ENCODE measurements at places on chromosomes 3 and 15. TPM values are rescaled to one million over a fixed set of nuclear protein-coding genes. Genes with fewer than 3 reads are reported as not detected.
A peak's percentile ranks its signal among the peaks of the same experiment; 100 is the strongest.

RNU5B-1 gene
- not detected for total RNA-seq

DNA sequence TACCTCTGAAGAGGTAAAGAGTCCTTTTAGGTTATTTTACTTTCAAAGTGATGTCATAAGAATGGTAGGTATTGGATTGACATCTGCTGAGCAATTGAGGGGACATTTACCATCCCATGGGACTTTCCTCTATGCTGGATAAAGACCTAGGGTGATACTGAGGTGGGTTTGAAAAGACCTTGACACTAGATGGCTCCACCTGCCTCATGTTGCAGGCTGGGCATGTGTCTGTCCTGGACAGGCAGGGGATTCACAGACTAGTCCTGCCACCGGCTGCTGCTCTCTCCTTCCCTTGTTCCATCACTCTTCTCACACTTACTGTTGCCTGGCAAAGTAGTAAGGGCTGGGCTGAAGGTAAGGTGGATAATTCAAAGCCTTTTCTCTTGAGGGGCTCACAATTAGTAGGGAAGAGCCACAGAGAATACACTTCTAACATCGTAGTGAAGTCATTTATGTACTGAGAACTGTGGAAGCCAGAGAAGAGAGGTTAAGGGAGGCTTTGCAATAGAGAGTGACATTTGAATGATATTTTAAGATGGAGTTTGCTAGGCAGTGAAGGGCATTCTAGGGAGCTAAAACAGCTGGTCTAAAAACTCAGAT lies 27.7 kb downstream of the TRAK1 start:
- DNase-seq = peak; percentile 54

- DNase-seq = no peak
These were observed 247.5 kb downstream of the MBNL1 start for GRCh38 chr3:152516216-152516615.

HTR3E gene
- total RNA-seq = not detected

DNA sequence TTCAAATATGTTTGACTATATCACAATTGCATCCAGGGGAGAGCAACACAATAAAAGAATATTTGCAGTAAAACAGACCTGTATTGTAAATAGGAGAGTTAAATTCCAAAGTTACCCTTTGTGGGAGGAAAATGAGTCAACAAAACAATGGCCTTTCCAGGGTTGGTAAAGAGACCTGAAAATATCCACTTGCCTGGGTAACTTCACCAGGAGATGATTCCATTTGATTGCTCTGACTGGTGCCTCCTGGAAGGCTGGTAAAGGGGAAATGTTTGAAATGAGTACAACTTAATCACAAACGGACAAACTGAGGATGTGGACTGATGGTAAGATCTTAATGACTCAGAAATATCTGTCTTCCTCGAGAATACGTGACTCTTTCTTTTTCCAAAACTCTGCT lies 43.6 kb upstream of the SRGAP3 start:
- DNase-seq = no peak

DNA sequence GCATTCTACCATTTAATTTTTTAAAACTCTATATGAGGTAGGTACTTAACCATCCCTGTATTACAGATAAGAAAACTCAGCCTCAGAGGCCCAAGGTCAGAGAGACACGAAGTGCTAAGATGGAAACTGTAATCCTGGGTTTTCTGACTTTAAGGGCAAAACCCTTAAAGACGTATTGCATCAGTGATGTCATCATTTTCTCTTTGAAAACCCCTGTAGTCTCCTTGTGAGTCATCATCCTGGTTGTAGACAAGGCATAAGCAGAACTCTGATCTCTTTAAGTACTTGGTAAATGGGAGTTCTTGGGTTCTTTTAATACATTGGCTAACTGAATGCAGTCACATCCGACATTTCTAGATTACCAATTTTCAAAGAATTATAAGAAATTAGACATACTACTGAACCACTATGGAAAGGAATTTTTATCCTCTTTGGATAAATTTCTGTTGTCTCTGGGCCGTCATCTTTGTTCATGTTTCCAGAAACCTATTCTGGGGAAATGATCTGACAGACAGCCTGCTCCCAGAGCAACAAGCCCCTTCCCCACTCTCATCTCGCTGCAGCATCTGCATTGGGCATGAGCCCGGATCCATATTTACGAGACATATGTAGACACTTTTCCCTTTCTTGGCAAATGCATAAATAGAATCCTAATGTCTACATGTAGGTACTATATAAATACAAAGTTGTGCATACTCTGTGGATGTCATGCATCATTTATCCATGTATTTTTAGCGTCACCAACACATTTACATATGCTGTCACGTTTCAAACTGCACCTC lies 48.7 kb upstream of the MDFIC2 start:
- DNase-seq = no peak

FYCO1 gene
- total RNA-seq = 12.8 TPM

DNA sequence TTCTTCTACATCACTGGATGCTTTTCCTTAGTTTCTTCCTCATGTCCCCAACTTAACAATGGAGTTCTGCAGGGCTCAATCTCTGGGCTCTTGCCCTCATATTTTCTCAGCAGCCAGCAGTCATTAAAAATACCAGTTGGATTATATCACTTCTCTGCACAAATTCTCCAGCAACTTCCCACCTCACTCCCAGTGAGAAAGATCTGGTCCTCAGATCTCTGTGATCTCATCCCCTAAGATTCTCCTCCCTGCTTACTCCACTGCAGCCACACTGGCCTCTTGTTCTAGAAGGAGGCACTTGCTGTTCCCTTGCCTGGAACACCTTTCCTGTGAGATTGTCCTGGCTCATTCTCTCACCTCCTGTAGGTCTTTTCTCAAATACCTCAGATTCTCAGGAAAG lies 6.1 kb downstream of the ERICH6 start:
- DNase-seq = no peak

DNA sequence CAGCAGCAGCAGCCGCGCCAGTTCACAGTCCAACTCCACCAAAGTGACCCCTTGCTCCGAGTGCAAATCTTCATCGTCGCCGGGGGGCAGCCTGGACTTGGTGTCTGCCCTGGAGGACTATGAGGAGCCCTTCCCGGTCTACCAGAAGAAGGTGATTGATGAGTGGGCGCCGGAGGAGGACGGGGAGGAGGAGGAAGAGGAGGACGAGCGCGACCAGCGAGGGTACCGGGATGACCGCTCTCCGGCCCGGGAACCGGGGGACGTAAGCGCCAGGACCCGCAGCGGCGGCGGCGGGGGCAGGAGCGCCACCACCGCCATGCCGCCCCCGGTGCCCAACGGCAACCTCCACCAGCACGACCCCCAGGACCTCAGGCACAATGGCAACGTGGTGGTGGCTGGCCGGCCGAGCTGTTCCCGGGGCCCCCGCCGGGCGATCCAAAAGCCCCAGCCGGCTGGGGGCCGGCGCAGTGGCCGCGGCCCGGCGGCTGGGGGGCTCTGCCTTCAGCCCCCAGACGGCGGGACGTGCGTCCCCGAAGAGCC lies 224.1 kb upstream of the IL12A start:
- no peak for DNase-seq

- no peak for DNase-seq
These were observed 286.0 kb upstream of the ZPLD1 start for GRCh38 chr3:102148598-102149337.

KAT2B gene
- 2.0 TPM for total RNA-seq

PPM1L gene
- 18.1 TPM for total RNA-seq

CCR8 gene
- not detected for total RNA-seq

DNA sequence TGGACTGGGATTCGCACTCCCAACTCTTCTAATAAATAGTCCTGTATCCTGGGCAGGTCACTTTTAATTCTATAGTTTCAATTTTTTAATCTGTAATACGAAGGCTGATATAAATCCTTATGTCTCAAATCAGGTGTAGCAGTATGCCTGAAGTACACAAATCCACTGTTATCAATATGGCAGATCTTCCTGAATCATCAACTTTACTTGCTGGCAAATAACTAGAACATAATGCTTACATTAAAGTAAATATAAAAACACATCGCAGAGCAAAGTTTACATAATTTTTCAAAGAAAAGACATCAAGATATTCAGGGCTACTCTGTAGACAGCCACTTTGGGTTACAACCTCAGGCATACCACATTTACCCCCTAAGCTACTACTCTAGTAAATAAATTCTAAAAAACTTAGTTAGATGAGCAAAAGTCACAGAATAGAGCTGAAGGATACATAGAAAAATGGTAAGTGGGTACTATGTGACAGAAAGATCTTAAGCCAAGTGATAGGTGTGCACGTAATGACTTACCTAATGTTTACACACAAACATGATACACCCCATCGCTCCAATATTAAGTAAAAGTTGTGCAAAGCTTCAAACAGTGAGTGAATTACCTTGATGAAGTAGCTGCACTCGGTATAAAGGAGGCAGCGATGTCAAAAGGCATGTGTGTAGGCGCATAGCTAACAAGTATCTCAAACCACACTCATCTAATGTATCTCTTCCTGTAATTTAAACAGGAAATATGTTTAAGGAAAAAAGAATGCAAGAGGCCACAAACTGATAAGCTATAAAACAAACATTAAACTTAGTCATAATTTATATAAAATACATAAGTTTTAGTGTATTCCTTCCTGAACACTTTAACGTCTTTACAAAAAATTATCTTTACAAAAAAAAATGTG lies 127.9 kb downstream of the DMXL2 start:
- DNase-seq = no peak

- DNase-seq = no peak
These were observed 54.2 kb downstream of the DTWD1 start for GRCh38 chr15:49675041-49675440.

DNA sequence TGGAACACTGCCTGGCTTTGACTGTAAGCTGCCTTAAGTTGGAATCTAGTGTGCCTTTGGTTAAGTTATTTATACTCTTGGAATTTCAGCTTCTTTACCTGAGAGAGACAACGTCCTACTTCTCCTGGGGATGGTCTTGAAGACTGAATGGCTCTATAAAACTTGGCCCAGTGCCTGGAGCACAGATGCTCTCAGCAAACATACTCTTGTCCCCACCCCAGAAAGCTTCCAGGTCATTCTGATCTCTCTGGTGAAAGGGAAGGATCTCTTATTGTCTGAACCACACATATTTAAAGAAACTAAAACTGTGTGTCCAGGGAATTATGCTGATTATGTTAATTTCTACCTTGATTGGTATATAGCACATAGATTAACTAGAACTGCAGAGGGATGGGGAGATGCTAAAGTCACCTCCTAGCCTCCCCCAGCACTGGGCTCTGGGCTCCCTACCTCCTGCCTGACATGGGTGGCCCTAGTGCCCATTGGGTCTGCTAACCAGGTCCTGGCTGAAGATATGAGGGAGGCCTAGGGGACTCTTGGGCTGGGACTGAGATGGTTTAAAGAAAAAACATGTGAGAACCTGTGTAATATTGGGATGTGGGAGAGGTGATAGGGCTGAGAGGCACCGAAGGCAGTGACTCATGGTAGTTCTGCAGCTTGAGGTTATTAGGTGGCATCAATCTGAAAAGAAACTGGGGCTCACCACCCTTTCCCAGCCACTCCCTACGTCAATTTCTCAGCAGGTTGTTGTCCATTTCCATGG lies 171.0 kb downstream of the RPLP1 start:
- no peak for DNase-seq

- DNase-seq = peak; percentile 45
These were observed 147.7 kb downstream of the XXYLT1 start for GRCh38 chr3:195123281-195123691.

FSTL1 gene
- total RNA-seq = 271 TPM

OR5K2 gene
- total RNA-seq = not detected

GRCh38 chr3:32154205-32154579 lies 47.8 kb downstream of the GPD1L start:
- DNase-seq = peak; percentile 37

GRCh38 chr15:25470230-25470629 lies 31.4 kb upstream of the UBE3A start:
- no peak for DNase-seq

DNA sequence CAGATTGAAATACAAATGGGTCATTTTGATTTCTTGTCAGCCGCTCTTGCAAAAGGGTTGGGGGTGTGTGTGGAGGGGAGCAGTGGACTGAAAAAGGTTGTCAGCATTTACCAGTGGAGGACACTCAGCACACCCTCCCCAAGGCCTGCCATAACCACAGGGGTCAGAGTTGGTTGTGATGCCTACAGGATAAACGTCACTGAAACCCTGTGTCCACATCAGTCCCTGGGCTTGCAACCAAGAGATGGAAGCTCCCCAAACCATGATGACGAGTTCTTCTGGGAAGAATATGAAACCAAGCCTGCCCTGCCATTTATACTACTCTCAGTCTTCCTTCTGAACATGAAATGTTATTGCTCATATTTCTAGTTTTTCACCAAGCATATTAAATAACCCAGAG lies 54.0 kb upstream of the UMPS start:
- no peak for DNase-seq

- no peak for DNase-seq
These were observed 101.7 kb upstream of the MANF start for GRCh38 chr3:51283421-51283820.

PLSCR2 gene
- total RNA-seq = 0.39 TPM

GRCh38 chr3:71208211-71209095 lies 375.1 kb downstream of the FOXP1 start:
- no peak for DNase-seq

- DNase-seq = no peak
These were observed 248.4 kb upstream of the LMCD1 start for GRCh38 chr3:8253201-8253600.

- peak; percentile 17 for DNase-seq
These were observed 357.0 kb downstream of the NR2F2 start for GRCh38 chr15:96687388-96688107.

GRCh38 chr3:38229036-38229435 lies 36.6 kb upstream of the SLC22A13 start:
- DNase-seq = no peak

GAP43 gene
- total RNA-seq = 16.8 TPM

- no peak for DNase-seq
These were observed 764.8 kb upstream of the NR2F2 start for GRCh38 chr15:95565690-95566089.

GRCh38 chr15:69551391-69552056 lies 98.9 kb downstream of the RPLP1 start:
- no peak for DNase-seq

- DNase-seq = no peak
These were observed 38.4 kb downstream of the SYNM start for GRCh38 chr15:99143242-99143641.

LMOD3 gene
- not detected for total RNA-seq

C2CD4A gene
- 0.32 TPM for total RNA-seq

GRCh38 chr15:74808078-74808839 lies 4.4 kb upstream of the LMAN1L start:
- DNase-seq = no peak

GRCh38 chr3:193347521-193348501 lies 30.7 kb downstream of the ATP13A5 start:
- peak; percentile 16 for DNase-seq

DNA sequence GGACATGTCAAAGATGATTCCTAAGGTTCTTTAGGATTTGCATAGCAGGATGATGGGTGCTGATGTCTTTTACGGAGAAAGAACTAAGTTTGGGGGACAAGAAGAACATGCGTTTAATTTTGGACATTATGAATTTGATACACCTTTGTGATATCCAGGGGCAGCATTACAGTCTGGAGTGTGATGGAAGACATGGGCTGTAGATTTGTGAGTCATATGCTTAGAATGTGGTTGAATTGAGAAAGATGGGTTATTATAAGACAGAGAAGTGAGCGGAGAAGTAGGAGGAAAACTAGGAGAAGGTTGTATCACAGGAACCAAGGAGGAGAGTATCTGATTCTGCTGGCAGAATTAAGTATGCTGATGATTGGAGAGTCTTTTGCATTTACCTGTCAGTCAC lies 20.6 kb downstream of the NEO1 start:
- DNase-seq = no peak

GRCh38 chr3:178525251-178525650 lies 11.0 kb upstream of the KCNMB2 start:
- DNase-seq = no peak

Data from WTC11 (cell line).